ENCODE measurements at places on chromosomes 5 and 9. TPM values are rescaled to one million over a fixed set of nuclear protein-coding genes. Genes with fewer than 3 reads are reported as not detected.

The TUSC1 gene
- 10.6 TPM for total RNA-seq

The PCDHA9 gene
- total RNA-seq = 0.20 TPM

The PCDHAC2 gene
- 9.9 TPM for total RNA-seq

The ADAMTS2 gene
- 68.2 TPM for total RNA-seq

The IL7R gene
- 144 TPM for total RNA-seq

The BTNL3 gene
- total RNA-seq = 0.42 TPM

The GPR21 gene
- 0.37 TPM for total RNA-seq

The COL5A1 gene
- total RNA-seq = 357 TPM

The CACNA1B gene
- total RNA-seq = not detected

The PCDHA6 gene
- 0.76 TPM for total RNA-seq

The MOB3B gene
- 13.6 TPM for total RNA-seq

The C5orf52 gene
- total RNA-seq = not detected

DNA sequence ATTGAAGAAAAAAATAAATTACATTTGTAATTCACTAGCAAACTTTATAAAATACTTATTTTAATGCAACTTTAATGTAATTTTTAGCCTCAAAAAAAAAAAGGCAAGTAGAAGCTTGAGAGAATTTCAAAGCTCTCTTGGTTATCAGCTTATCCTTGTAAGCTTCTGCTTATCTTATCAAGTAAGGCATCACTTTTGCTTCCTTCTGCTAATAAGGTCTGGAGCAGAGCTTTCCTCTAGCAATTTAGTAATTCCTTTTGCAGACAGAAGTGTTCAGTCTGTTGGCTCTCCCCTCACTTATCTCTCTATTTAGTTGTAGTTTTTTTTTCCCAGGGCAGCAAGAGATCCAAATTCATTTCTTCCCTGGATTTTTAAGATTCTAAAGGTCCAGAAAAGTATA, 525.0 kb downstream of the ISL1 start:
- no peak for DNase-seq

DNA sequence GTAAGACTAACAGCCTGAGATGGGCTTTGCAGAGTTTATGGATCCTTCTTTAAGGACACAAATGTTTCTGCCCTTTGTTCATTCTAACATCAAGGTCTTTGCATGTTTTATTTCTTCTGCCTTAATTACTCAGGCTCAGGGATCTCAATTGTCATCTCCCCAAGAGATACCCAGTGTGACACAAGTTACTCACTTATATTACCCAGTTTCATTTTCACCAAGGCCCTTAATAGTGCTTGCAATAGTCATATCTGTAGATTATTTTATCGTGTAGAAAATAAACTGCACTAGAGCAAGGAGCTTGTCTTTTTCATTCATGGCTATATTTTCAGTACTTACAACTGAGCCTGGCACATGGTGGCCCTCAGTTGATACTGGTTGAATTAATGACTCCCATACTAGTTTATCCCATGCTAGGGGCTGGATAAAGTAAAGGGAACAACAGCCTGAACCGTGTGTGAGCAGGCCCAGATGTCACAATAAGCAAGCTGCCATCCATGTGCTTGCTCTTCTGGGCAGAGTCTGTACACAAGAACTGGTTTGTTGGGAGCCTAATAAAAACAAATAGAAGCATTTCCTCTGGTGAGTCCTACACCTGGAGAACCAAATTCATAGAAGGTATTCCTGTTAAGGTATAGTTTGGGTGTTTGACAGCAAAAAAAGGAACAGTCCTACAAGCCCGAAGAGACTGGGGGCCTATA, 112.5 kb upstream of the CD180 start:
- DNase-seq = no peak

DNA sequence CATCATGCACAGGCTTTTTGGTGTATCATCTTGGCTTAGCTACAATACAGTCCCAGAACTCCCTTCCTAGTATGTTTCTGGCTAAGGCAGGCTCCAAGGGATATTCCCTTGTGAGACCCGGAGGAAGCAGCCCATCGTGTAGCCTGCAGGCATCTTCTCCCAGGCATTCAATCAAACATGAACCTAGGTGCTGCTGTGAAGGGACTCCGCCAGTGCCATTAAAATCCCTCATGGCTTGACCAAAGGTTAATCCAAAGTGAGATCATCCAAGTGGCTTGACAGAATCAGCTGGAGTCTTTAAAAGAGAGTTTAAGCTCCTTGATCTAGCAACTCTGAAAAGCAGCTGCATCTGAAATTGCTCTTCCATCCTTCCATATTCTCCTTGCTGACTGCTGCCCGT, 333.9 kb downstream of the DIRAS2 start:
- no peak for DNase-seq

DNA sequence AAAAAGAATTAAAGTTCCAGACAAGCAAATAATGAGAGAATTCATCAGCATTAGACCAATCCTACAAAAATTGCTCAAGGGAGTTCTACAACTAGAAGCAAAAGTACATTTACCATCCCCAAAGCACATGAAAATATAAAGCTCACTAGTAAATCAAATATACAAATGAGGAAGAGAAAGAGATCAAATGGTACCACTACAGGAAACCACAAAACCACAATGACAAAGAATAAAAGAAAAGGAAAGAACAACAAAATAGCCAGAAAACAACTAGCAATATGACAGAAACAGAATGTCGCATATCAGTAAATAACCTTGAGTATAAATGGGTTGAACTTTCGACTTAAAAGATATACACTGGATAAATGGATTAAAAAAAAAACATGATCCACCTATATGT, 739.0 kb downstream of the DTWD2 start:
- DNase-seq = no peak

- DNase-seq = no peak
Measured at GRCh38 chr5:96901384-96901783, 25.1 kb downstream of the ERAP2 start.

DNA sequence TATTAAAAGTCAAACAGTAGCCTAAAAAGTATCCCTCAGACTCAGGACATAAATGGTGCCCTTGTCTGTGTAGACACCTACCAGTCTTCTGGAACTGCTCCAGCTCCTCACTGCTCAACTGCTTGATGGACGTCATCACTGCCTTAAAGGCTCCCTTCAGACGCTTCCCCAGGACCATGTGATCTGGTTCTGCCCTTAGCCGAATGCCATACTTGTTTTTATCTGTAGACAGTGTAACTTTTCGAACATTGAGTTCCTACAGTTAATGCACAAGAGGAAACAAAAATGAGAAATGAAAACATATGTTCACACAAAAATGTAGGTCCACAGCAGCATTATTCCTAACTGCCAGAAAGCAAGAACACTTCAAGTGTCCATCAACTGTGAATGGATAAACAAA, 46.2 kb downstream of the IARS1 start:
- no peak for DNase-seq

- no peak for DNase-seq
Measured at GRCh38 chr5:120778491-120779484, 314.7 kb downstream of the PRR16 start.

DNA sequence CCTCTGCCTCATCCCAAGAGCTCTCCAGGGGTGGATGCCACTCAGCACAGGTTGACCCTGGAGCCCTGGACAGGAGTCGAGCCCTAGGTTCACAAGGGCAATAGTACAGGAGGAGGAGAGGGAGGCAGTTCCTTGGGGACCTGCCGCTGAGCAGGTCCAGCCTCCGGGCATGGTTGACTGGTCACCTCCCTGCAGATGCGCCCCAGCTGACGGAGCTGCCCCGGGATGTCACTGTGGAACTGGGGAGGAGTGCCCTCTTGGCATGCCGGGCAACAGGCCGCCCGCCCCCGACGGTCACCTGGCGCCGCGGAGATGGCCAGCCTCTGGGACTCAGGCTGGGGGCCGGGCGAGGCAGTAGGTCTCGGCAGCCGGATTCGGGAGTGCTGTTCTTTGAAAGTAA, 53.7 kb downstream of the HMCN2 start:
- no peak for DNase-seq

GRCh38 chr9:120916991-120917880, 9.4 kb downstream of the TRAF1 start:
- no peak for DNase-seq

DNA sequence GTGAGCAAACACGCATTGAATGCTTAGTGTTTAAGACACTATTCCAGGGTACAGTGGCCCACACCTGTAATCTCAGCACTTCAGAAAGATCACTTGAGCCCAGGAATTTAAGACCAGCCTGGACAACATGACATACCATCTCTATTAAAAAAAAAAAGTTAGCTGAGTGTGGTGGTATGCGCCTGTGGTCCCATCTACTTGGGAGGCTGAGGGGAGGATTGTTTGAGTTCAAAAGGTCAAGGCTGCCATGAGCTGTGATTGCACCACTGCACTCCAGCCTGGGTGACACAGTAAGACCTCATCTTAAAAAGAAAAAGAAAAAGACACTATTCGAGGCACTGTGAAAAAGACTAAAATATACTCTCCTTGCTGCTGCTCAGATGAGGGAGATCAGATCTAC, 240.7 kb downstream of the NR3C1 start:
- DNase-seq = no peak

DNA sequence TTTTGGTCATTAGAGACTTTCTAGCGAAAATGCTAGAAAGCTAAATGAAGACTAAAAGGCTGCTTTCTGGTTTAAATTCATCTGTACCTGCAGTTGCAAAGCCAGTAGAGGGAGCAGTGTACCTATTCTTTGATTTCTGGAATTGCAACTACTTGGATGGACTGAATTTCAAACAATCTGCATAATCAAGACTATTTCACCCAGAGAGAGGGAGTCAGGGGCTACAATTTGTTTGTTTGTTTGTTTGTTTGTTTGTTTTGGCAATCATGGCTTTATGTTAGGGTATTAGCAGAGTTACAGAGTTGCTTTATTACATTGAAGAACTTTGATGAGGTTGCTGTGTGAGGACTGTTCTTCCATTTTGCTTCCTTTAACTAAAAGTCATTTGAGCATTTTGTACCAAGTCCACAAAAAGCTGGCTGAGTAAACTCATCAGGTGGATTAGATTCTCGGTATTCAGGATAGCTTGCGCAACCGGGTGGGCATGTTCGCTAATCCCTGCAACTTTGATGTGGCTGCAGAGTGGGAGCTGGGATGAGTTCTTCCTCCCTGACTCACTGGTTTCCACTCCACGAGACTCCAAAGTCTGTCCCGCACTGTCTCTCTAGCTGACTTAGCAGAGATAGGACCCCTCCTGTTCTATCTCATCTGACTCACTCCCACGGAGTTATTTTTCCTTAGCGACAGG, 80.0 kb upstream of the TUT7 start:
- DNase-seq = peak; percentile 65

GRCh38 chr5:151719228-151720000, 32.7 kb upstream of the SPARC start:
- no peak for DNase-seq

GRCh38 chr9:121735065-121735792, 83.8 kb downstream of the DAB2IP start:
- no peak for DNase-seq

DNA sequence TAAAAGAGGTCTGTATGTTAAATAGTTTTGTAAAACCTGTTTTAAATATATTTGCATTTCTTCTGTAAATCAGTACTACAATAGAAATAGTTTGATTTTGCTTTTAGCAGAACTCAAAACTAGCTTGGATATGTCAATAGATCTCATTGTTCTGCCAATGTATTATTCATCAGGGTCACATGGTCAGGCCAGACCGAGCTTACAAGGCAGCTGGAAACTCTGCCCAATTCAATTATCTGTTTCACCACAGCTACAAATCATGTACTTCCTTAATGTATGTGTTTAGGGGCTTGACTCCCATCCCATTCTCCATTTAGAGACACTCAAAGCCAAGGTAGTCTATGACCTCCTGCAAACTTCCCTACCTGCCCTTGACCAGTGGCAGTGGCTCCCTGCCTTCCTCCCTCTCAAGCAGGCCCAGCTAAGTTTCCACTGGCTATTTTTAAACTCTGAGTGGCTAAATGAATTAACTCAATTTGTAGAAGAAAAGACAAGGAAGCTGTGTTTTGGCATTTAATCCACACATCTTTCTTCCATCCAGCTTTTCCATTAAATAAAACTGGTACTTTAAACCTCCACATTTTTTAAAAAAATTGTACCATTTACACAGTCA, 46.4 kb upstream of the SELENOP start:
- no peak for DNase-seq

DNA sequence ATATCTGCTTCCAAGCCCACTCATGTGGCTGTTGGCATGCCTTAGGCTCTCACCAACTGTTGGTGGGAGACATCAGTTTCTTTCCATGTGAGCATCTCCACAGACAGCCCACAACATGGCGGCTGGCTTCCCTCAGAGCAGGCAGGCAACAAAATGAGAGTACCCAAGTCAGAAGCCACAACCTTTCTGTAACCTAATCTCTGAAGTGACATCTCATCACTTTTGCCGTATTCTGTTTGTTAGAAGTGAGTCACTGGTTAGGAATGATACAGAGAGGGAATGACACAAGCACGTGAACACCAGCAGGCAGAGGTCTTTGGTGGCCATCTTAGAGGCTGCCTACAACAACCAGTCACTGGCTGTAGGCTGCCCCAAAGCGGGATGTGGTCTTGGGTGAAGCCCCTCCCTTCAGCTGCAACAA, 88.6 kb upstream of the RASGRF2 start:
- no peak for DNase-seq

DNA sequence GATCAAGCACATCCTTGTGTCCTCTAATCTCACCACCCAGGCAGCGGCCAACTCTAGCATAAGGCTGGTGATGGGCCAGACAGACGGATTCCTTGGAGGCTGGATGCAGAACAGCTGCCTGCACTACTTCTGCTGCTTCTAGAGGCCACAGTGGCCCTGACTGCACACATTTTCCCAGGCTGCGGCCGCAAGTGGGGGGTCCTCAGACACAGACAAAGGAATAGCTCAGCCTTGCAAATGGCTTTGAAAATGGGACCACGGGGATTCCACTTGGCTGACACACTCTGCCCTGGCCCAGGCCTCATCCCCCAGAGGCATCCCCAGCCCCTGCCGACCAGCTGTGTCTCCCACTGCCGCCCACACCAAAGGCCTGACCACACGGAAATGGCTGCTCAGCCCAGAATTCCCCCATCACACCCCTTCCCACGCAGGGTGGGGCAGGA, 540.8 kb downstream of the BNC2 start:
- DNase-seq = no peak

DNA sequence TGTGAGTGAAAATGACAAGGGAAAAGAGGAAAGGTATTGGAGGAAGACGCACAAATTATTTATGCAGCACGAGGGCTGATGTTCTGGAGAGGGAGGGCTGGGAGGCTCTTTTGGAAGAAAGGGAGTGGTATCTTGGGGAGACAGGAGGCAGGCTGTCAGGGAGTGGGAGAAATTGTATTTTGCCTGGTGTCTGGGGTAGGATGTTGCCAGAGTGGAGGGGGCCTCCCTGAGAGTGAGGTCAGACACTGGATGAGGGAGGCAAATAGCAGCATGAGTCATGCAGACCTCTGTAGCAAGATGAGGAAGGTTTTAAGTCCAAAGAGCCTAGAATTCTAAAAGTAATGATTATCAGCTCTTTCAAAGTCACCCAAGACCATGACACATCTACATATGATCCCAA, 158.0 kb downstream of the DMRT2 start:
- DNase-seq = no peak

DNA sequence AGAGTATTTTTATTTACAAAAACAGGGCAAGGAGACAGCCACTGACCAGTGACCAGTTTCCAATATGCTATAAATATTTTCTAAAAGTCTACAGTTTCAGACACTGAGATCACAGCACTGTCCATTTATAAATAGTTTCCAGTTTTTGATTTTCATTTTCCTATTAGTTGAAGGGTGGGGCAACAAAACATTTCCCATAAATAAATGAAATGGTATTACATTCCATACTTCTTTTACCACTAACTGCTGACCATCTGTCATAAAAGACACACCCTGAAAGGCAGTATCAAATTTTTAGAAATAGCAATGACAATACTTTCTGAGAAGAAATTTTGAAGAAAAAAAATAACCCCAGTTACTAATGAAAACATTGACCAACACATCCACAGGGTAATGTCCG, 126.7 kb downstream of the ARSB start:
- DNase-seq = no peak
